ENCODE measurements at places on chromosomes 1 and 21. TPM values are rescaled to one million over a fixed set of nuclear protein-coding genes. Genes with fewer than 3 reads are reported as not detected.

IL6R gene
- total RNA-seq: 5.3 TPM

C21orf58 gene
- 50.0 TPM for total RNA-seq

BGLAP gene
- total RNA-seq: 2.9 TPM

LCE1E gene
- not detected for total RNA-seq

ASCL5 gene
- not detected for total RNA-seq
